DMS53 (cell line): ENCODE measurements at places on chromosomes 1 and 21.

- DNase-seq = no peak
These were observed 127.3 kb upstream of the C8B start for GRCh38 chr1:57093122-57093521.

GRCh38 chr1:6127587-6128163 is 52.4 kb downstream of the CHD5 start:
- peak; percentile 97 for DNase-seq

DNA sequence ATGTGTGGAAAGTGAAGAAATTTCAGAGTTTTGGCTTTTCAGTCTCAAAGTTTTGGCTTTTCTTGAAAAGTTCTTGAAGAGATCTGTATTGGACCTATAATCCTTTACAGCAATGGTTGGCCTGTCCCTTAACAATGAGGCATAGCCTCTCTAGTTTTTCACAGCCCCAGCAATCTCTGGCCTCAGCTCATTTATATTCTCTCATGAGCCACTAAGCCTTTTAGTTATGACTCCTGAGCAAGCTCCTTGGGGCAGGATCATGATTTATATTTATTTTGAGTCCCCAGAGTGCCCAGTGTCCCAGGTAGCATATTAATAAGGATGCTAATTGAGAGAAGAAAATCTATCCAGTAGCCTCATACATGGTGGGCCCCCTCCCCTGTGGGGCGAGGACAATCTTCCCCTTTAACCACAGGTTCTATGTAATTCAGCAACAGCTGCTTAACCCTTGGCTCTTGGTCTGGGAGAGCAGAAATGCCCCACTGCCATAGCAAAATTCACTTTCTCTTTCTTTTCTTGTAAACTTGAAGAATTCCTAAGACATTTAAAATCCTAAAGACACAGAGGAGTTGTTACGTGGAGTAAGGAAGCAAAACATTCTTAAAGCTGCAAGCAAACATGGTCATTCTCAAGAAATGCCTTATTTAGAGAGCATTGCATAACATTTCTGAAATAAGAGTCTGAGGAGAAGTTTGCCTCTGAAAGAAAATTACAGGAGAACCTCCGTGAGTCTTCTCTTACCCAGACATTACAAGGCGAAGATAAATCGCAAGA is 6.3 kb downstream of the NGF start:
- DNase-seq = no peak

DNA sequence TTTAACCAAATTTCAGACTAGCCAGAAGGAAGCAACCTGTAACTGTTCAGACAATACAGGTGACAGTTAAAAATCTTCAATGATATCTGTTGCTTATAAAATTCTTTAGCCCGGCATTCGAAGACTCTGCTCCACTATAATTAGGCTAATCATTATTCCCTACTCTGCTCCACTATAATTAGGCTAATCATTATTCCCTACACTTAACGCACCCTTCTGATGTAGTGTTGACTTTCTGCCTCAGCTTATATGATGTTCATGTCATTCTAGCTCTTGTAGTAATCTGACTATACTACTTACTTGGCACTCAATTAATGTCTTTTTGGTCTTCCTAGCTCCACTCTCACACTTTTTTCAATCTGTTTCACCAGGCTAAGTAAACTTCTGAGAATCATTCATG is 13.3 kb downstream of the TESK2 start:
- no peak for DNase-seq

GRCh38 chr1:203629016-203629506 is 2.4 kb downstream of the ATP2B4 start:
- peak; percentile 50 for DNase-seq

DNA sequence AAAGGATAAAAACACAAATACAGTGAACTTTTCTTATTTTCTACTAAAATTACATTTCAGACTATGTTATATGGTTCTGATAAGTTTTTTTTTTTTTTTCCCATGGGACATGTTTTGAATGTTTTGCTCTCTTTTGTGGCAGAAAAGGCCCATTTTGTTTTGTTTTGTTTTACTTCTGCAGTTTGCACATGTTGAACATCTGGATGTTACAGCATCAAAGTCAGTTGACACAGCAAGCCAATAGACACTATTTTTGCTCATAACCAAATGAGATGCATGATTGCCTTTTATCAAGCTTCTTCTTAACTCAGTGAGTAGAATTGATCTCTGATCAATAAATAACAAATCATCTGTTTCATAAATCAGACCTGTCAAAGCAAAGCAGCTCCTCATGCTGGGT is 904.2 kb downstream of the ADGRL2 start:
- no peak for DNase-seq

DNA sequence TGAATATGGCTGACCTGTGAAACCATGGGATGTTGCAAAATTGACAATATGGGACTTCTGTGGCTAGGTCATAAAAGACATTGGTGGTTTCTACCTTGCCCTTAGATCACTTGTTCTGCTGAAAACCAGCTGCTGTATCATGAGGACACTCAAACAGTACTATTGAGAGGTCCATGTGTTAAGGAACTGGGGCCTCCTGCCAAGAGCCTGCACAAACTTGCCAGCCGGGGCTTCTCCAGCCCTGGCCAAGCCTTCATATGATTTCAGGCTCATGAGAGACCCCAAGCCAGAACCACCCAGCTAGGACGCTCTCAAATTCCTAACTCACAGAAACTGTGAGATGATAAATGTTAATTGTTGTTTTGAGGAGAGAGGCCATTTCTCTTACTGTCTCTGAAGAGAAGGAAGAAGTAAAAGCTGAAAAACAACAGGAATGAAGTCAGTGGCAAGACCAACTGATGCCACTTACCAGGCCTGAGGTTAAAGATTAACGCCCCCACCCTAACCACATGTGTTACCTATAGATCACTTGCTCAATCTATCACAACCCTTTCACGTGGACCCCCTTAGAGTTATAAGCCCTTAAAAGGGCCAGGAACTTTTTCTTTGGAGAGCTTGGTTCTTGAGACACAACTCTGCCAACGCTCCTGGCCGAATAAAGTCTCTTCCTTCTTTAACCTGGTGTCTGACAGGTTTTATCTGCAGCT is 3.9 kb upstream of the PITHD1 start:
- DNase-seq = no peak

GRCh38 chr1:107727866-107728265 is 237.1 kb downstream of the VAV3 start:
- no peak for DNase-seq

GRCh38 chr1:158094571-158094970 is 86.1 kb upstream of the CD1D start:
- DNase-seq = no peak

DNA sequence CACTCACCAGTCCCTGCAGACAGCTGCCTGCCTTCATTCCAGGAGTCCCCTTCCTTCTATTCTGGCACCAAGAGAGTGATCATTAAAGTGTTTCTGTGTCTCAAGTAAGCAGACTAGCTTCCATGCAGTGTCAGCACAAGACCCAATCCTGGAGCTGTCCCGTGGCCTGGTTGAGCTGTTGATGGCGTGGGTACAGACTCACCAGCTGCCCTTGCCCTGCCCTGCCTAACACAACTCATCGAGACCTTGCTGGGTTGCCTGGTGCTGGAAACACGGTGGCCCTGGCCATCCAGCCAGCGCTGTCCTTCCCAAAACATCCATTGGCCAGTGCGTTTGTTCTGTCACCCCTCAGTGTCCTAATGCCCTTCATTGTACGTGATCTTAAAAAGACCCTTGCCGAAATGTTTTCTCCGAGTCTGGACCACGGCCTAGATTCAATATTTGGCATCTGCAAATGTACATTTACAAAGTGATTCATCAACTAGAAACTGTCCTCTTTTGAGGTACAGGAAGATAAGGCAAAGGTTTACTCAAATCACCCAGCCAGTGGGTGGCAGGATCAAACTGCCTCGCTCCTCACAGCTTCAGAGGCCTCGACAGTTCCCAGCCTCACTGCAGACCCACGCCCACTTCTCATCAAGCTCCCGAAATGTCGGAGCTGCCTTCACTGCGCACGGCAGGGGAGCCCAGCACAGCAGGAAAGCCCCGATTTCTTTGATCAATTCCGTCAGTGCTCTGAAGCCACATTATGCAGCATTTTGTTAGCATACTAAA is 494.2 kb downstream of the KIF26B start:
- no peak for DNase-seq

DNA sequence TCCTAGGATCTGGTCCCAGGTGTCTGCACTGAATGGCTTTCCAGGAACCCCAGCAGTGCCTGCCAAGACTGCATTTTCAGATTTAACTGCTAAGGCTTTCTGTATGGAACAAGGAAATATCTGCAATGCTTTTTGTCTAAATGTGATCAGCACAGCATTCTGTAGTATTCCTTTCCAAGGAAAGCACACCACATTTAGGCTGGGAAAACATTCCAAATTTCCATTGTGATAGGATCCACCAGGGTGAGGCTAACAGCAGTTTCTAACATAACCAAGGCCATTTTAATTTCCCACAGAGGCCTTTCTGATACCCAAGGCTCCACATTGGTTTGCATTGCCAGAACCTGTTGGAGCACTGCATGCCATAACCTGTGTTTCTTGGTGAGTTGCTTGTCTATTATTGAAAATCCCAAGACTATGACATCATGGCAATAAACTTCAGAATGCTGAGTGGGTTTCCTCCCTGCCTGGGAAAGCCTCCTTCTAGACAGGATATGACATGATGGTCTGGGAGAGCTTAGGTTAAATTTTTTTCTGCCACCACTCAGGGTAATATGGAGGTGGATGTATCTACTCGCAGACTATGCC is 23.3 kb upstream of the PTGFRN start:
- no peak for DNase-seq

- DNase-seq = peak; percentile 7
These were observed 94.9 kb downstream of the RIPK4 start for GRCh38 chr21:41671859-41672542.

DNA sequence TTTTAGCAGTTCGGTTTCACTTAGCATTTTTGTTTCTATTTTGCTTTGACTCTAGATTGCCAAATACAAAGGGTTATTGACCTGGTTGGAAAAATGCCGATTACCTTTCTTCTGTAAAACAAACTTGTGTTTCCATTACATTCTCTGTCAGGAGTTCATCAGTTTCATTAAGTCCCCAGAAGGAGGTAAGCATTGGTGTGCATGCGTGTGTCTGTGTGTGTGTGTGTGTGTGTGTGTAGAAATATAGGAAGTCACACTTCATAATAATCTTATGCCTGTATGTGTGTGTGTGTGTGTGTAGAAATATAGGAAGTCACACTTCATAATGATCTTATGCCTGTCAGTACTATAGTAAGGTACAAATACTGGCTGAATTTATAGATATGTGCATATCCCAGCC is 10.0 kb downstream of the RGSL1 start:
- DNase-seq = no peak

- no peak for DNase-seq
These were observed 358.7 kb downstream of the LTN1 start for GRCh38 chr21:28633839-28634555.

GRCh38 chr1:196121181-196121580 is 487.1 kb downstream of the KCNT2 start:
- no peak for DNase-seq

DNA sequence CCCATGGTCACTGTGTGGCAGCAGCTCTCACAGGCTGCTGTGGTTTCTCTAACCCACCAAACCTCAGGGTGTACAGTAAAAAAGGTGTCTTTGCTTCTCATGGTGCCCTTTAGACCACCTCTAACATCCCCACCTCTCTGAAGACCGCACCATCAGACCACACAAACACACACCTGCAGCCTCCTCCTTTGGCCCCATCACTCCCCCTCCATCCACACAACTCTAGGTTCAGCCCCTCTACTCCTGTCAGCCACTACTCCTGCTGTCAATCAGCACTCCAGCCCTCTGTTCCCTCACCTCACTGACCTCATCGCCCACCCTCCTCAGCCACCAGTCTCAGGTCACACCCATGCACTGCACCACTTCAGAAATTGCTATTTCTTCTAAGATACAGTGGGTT is 7.5 kb downstream of the ZNF692 start:
- no peak for DNase-seq

DNA sequence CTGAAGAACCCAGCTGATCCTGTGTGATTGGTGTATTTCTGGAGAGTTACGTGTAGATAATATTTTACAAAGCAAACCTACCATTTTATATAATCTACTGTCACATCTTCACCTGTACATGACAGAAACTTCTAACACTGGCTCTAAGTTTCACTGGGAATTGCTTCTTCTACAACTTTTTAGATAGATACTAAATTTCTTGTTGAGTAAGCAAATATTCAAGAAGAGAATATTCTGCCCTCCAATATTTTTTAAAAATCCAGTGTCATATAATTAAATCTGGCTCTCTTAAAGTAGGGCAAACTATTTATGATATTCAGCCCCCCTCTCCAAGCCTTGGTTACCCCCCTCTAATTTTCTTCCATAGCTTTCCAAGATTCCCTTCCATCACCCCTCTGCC is 50.1 kb downstream of the MROH9 start:
- no peak for DNase-seq

DNA sequence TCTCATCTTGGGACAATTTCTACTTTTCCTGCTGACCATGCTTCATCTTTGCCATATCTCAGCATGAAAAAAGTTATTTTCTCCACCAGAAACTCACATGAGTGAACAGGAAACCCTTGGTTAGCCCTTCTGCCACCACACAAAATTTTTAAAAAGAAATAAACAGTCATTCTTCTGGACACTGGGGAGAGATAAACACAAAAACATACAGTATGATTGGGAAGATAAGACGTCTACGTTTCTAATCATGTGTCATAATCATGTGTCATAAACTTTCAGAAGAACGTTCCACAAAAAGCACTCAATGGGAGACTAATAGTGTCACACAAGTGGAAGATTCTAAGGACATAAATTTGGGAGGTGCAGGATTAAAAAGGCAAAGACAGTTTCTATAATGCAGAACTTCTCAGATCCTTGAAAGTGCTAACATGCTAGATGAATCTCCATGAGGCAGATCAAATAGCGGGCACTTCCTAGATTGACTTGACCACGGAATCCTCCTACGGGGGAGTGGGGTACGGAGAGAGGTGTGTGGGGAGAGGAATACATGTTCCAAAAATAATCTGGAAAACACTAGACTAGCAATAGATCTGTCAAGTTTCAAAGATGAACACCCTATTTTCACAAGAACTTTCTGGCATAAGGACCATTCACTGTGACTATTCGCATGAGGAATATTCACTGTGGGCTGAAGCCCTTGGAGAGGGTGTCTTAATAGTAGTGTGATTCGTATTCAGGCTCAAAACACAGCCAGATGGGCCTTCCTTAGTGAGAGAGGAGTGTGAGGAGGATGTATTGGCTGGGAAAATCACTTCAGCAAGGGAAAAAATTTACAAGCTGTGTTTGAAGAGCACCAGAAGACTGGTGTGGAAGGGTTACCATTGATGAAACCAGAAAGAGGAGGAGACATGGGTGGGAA is 206.7 kb downstream of the SETD4 start:
- no peak for DNase-seq

DNA sequence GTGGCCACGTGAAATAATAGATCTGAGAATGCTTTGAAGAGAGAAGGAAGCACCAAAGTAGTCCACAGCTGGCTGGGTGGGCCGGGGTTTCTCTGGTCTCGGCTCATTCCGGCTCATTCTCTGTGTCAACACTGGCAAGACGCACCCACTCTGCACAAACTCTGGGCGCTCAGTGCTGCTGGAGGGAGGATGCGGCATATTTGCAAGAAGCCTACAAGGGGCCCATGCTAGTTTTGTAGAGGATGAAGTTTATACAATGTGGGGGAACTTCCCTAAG is 28.8 kb upstream of the TMPRSS2 start:
- no peak for DNase-seq
